DMS79 treated with DMSO at 0.1 percent for 48 hours (cell line): ENCODE measurements at places on chromosomes 4 and X.

- DNase-seq: no peak
Measured at GRCh38 chr4:159606835-159607234, 504.0 kb downstream of the RAPGEF2 start.

DNA sequence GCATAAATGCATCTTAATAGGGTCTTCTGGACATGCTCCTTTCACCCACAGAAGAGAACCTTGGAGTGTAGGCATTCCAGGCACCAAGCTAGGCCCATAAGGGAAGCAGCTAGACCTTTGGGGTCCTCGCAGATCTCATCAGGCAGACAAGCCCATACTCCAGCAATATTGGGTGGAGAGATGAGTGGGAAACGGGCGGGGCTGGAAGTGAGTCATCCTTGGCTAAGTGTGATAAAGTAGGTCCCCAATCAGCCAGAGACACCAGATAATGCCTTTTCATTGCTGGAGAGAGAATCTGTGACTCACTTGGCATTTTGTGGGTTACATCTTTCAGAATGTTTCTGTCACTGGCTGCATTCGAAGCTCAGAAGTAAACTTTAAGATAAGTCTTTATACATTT is 133.3 kb upstream of the MBNL3 start:
- no peak for DNase-seq

DNA sequence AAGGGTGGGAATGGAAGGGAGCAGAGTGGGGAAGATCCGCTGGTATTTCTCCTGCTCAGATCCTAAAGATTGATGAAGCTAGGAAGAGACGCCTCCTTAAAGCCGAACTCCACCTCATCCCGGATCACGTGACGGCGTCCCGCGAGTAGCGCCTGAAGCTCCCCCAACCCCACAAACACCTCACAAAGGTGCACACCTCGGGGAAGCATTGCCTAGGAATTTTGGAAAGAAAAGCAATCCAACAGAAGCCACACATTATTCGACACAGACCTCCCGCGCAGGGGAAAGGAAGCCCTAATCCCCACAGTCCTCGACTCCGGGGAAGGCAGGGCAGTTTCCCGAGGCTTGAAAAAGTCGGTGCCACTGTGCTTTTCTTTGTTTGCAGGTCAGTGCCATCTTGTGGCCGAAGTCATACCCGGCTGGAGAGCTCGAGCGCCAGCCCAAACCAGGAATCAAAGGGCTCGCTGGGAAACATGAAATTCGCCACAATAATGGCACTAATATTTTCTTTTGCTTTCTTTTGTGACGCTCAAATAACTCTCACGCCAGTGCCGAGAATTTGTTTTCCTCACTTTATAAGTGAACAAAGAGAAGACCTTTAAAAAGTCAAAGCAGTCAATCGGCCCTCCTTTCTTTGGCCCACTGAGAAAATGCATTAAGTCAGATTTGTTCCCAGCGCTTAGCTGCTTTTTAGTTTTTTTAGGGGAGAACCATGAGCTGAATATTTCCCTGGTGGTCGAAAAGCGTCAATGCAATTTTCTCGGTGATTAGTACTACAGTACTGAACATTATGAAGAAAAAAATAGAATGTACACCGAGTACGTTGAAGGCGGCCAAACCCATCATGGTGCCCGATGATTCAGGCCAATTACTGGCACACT is at the start of gene NPY1R:
NPY1R (minus strand) TSS at position 71 of the 881 bp plus-strand sequence. CDS start 6,042 bp downstream, outside the sequence.
- peak; percentile 43 for DNase-seq

GRCh38 chr4:26050212-26050643 is 136.2 kb downstream of the SMIM20 start:
- no peak for DNase-seq

DNA sequence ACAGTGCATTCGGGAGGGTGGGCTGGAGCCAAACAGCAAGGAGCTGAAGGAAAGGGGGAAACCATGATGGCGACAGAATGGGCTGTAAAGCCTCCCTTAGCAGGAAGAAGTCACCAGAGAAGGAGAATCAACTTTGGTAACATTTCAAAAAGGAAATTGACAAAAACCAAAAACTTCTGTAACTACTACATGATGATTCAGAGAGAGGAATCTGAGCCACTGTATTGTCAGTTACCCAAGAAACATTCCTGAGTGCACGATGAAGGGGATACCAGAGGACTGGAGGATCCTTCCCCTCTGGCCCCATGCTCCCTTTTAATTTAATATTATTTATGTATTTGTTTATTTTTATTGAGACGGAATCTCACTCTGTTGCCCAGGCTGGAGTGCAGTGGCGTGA is 26.3 kb downstream of the PDHA1 start:
- DNase-seq: no peak

DNA sequence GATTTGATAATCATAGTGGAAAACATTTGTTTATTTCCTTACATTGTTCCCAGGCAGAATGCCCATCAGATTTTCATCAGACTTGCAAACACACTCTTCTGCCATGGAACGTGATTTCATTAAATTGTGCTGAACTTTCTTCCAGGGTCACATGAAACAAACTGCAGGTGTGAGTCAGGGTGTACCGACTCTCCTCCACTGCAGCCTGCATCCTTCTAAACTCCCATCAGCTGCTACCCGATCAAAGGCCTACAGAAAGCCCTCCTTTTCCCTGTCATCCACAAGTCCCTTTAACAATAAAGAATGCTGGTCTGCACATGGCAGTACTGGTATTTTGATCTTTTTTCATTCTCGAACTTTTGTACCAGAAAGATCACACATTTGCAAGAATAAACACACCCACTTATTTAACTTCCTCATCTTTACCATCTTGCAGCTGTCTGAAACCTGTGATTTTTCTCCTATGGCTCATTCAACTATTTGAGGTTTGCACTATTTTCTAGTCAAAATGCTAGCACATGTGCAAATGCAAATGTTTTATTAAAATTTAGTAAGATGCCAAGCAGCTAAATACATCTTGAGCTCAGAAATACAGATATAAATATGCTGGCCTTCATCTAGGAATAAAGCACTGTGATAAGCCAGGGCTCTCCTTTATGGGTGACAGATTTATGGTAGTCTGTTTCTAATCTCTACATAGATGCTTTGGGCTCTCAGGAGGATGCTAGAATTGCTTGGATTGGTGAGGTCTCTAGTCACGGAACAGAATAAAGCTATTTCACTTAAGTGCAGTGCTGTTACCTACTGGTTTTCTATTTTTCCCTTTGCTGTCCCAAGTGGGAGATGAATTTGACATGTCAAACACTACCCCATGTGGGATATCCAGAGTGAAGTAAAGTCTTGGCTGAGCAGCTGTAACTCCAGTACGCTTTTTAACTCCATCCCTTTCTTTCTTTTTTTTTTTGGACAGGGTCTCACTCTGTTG is 25.8 kb upstream of the ARHGAP24 start:
- no peak for DNase-seq

DNA sequence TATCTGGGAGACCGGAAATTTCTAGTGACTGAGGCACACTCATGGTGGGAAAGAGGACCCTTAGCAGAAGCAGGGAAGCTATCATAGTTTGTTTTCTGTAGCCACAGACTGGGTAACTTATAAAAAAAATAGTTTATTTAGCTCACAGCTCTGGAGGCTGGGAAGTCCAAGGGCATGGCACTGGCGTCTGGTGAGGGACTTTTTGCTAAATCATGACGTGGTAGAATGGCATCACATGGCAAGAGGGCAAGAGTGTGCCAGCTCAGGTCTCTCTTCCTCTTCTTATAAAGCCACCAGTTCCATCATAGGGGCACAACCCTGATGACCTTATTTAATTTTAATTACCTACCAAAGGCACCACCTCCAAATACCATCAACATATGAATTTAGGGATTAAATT is 13.3 kb downstream of the APLN start:
- DNase-seq: no peak

- no peak for DNase-seq
Measured at GRCh38 chr4:121269001-121269400, 104.9 kb upstream of the TNIP3 start.

DNA sequence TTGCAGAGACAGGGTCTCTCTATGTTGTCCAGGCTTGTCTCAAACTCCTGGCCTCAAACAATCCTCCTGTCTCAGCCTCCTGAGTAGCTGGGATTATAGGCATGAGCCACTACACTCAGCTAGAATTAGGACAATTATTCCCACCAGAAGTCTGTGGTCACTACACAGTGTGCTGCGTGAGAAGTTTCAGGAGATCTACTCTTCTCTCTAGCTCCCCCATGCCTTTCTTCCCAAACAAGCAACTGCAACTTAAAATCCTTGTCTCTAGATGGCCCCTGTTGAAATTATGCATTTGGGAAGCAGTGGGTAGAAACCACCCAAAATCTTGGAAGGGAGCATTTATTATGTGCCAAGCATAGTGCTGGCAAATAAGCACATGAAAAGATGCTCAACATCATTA is 21.1 kb upstream of the MAP7D3 start:
- no peak for DNase-seq

DNA sequence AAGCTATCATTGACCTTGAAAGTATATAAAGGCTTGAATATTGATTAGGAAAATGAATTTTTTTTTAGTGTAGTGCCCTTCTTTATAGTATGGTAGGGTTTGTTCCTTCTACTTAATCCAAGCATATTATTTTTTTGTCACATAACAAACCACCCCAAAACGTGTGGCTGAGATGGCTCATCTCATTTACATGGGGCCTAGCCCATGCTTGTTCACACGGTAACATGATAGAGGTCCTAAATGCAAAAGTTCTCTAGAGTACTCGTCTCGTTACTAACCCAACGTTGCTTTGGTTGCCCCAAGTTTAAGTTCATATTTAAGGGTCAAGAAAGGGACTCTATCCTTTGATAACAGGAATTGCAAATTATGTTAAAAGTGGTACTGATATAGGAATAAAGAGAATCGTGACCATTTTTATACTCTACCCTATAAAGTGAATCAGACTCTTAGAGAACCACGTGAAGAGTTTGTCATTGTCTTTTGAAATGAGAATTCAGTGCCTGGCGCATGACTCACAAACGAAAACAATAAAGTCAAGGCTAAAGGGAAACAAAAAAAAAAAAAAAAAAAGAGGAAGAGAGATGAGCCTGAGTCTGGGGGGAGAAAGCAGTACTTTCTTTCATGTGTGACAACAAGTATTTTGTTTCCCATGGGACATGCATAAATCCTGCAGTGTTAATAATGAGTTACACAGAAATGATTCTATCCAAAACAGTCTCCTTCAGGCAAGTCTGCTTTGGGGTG is 402.8 kb upstream of the NWD2 start:
- no peak for DNase-seq

DNA sequence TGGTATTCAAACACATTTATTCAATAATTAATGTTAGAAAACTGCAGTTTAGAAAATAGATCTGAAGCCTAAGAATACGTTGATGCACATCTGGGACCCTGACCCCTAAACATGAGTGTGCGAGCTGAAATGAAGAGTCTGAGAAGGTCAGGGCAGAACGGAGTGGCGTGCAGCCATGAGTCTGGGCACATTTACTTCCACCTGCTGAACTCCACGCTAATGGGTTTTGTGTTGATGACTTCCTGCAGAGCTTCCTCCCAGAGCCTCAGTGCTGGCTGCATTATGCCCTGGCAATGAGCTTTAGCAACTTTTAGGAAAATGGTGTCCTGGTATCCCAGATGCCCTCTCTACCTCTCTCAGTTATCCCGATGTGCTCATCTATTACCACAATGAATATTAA is 53.1 kb downstream of the FAM114A1 start:
- DNase-seq: no peak

- DNase-seq: no peak
Measured at GRCh38 chrX:48937054-48937907, 18.5 kb upstream of the PIM2 start.

DNA sequence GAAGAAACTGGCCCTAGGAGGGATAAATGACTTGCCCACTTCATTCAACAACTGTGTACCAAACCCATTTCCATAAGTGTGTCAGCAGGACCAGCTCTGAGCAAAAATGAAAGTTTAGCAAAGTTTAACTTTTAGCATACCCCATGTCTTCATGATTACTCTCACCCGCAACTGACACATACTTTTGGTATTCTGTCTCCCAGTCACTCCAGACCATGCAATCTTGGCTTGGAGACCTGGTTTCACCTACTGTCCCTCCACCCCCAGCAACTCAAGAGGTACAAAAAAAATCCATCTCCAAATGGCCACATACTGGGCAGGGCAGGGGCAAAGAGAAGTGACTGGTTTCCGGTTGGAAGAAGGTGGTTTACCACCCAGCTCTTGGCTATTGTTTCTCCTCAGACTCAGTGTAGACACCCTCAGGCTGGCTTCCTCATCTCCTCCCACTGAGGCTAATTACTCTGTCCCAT is 79.8 kb downstream of the RLIM start:
- no peak for DNase-seq

DNA sequence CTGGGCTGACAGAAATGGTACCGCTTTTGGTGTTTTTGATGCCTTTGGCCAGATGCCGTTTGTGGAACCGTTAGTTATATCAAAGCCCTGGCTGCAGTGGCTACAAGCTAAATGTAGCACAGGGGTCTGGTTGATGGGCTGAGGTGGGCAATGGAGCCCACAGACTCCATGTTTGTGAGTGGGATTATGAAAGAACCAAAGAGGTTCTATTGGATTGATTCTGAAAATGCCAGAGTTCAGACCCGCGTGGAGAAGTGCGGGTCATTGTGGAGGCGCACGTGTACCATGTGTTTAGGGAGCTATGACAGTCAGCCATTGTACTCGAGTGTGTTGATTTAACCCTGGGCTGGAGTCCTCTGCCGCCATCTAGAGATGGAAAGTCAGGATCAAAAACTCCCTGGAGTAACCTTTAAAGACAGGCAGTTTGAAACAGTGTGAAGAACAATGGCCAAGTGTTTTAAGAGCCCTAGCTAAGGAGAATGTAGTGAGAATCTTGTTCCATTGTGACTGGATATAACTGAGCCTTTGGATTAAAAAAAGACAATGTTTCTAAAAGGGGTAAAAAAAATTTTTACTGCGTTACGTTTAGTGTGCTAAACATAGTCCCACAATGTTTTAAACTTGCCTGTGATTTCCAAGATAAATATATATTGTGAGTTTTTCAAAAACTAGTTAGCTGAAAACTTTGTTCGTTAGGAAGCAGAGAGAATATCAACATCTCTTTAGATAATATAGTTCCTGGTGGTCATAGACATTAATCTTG is 12.7 kb downstream of the ART3 start:
- DNase-seq: no peak

- no peak for DNase-seq
Measured at GRCh38 chr4:112968451-112969159, 80.8 kb upstream of the ANK2 start.

DNA sequence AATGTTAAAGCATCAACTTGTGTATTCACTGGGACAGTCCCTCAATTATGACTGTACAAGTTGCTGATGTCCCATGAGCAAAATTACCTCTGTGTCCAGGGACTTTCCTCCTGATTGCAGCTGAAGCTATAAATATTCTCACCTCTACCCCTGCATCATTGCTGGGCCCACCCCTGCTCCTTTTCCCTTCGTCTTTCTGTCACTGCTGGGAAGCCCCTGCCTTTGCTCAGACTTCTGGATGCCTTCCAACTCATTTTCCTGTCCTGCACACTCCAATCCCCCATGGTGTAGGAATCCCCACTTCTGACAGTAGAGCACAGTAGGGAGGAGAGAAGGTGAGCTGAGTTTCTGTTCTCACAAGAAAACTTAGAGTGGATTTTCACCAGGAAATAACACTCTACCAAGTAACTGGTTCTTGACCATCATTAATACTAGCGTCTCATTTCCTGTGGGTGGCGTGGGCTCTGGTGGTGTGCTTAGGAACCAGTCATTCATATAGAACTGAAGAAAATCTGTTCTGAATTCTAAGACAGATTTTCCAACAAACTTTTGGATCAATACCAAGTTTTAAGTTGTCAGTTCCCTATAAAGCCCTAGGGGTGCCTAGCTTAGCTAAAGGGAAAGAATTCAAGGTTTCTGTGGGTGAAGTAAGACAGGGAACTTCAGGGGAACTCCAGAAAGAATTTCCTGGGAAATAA is 136.2 kb upstream of the MED14 start:
- DNase-seq: no peak

- no peak for DNase-seq
Measured at GRCh38 chrX:18136816-18137215, 83.9 kb downstream of the BEND2 start.

GRCh38 chr4:31126881-31127398 is 406.8 kb downstream of the PCDH7 start:
- no peak for DNase-seq
